ENCODE measurements at places on chromosomes 12 and 14.

GRCh38 chr12:112010415-112011344, 2.3 kb downstream of the TMEM116 start:
- DNase-seq: no peak

GRCh38 chr14:64000749-64001148, 147.9 kb downstream of the SYNE2 start:
- DNase-seq: no peak

GRCh38 chr12:124150168-124150567, 144.7 kb upstream of the RFLNA start:
- no peak for DNase-seq

DNA sequence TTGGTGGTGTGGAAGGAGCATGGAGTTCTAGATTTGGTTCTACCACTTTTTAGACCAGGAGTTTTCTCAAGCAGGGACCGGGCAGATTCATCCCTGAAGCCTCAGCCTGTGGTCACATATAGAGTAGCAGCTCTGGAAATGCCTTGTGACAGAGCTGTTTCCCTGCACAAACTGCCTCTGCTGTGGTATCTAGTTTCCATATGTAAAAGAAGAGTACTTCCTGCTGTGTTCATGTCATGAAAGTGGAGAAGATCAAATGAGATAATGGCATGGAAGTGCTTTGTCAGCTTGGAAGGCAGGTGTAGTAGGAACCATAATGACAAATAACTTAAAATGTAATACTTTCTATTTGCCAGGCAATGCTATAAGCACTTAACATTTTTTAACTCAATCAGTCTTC, 26.1 kb downstream of the OTUB2 start:
- DNase-seq: no peak

GRCh38 chr14:74977164-74977900, 21.9 kb upstream of the PGF start:
- no peak for DNase-seq

GRCh38 chr14:100334904-100335303, 11.8 kb downstream of the SLC25A47 start:
- DNase-seq: no peak

GRCh38 chr14:52885230-52885629, 65.6 kb downstream of the FERMT2 start:
- no peak for DNase-seq

DNA sequence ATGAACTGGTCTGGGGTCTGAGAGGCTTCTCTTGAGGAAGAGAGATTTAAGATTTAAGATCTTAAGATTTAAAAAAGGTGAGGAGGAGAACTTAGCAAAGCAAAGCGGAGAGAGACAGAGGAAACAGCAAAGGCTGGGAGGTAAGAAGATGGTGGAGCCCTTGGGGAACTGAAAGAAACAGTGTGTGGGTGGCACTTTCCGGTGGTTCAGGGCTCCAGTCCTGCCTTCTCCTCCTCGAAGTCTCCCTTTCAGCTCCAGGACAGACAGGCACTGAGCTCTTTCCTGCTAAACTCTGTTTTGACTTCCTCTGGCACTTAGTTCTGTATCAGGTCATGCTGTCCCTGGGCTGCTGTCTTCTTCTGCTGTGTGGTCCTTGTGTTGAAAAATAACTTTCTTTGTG, 298.7 kb upstream of the SRRM4 start:
- no peak for DNase-seq

DNA sequence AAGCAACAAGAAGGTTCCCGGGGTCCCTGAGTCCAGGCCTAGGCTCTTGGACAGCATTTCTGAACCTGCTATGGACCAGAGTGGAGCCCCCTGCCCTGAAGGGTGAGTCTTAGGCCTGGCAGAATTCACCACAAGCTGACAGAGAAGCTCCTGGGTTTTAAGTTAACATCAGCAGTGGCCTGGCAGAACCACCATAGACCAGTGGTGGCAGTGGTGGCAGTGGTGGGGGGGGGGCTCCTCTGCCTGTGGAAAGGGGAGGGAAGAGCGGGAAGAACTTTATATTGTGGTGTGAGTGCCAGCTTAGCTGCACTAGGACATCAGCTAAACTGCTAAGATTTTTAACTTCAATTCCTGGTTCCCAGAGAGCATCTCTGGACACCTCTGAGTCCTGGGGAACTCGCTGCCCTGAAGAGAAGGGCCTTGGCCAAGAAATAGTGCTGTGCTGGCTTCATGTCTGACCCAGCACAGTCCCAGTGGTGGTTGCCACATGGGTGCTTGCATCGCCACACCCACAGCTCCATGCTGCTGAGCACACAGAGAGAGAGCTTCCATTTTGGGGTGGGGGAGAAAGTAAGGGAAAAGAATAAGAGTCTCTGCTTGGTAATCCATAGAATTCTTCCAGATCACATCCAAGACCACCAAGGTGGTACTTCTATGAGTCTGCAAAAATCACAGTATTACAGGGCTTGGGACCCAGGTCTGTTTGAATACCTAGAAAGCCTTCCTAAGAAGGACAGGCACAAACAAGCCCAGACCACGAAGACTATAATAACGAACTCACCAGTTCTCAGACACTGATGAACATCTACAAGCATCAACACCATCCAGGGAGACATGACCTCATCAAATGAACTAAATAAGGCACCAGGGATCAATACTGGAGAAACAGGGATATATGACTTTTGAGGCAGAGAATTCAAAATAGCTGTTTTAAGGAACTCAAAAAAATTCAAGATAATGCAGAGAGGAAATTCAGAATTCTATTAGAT, 20.4 kb upstream of the RNF212B start:
- DNase-seq: no peak
